ENCODE measurements at places on chromosomes 11 and 22.

DNA sequence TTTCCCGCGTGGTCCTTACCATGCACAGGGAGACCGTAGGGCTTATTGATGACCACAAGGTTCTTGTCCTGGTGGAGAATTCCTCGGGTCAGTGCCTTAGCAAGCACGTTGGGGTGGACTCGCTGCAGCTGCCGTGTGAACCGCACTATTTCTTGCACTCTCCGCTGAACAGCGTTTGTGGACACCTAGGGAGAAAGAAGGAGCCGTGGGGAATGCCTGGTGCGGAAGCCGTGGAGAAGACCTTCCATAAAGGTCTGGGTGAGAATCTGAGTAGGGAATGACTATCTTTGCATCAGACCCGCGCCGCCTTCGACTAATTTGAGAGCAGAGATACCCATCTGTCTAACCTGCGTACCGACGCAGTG is 597 bp downstream of the RPUSD4 start:
- no peak for DNase-seq

DNA sequence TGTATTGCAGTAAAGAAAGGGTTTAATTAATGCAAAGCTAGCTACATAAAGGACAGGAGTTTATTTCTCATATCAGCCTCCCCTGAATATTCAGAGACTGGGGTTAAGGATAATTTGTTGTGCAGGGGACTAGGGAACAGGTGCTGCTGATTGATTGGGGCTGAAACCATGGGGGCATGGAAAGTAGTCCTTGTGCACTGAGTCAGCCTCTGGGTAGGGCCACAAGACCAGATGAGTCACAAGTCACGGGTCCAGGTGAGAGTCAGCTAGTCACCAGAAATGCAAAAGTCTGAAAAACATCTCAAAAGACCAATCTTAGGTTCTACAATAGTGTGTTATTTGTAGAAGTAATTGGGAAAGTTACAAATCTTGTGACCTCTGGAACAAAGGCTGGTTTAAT is 32.9 kb upstream of the SYT13 start:
- no peak for DNase-seq

GRCh38 chr11:97617031-97617430 is 1227.2 kb downstream of the JRKL start:
- no peak for DNase-seq

DNA sequence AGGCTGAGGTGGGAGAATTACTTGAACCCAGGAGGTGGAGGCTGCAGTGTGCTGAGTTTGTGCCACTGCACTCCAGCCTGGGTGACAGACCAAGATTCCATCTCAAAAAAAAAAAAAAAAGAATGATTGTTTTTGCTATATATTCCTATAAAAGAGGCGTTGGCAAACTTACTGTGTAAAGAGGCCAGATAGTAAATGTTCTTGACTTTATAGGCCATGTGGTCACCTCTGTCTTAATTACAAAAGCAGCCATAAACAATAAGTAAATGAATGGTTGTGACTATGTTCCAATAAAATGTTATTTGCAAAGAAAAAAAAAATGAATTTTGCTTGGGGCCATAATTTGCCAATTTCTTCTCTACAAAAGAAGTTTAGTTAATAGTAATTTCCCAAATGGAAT is 12.3 kb downstream of the ATM start:
- no peak for DNase-seq

- DNase-seq, result no peak
These were observed 36.3 kb downstream of the SLC5A1 start for GRCh38 chr22:32079130-32080089.

- DNase-seq, result no peak
These were observed 121.0 kb downstream of the GRIK4 start for GRCh38 chr11:120632579-120632978.

GRCh38 chr11:128905345-128906184 is 14.4 kb downstream of the KCNJ5 start:
- peak; percentile 75 for DNase-seq

DNA sequence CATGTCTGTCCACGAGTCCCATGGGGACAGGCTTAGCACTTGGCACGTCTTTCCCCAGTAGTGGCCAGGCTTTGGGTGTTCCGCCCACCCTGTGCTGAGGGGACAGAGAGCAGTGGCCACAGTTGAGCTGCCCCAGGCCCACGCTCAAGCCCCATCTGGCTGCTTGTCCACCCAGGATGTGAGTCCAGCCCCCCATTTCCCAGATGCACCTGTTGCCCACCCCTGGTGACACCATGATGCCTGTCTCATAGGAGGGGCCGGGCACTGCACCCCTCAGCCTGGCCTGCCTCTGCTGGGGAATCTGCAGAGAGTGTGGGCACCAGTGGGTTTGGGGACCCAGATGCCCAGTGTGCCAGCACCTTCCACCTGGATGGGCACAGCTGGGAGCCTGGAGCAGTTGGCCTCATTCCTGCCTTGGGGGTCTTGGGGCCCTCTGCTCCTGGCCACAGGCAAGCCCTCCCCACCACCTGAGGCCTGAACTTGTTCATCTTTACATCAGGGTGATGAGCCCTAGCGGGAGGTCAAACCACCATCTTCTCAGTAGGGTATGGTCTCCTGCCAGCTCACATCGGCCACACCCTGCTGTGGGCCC is 5.7 kb downstream of the SIGIRR start:
- no peak for DNase-seq

DNA sequence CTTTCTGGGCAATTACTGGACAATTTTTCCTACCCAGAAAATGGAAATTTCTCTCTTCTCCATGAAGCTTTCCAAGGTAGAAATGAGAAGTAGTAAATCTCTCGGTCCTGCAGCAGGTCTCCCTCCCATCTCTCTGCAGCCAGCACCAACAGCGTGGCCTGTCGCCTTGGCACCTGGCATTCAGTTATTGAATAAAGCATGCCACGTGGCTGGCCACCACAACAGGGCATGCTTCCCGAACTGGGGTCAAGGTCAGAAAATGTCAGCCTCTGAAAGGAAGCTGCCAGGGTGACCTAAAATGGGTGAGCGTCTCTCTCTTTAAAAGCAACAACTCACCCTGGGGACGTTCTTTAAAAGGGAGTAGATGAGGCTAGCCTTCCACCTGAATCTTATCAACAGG is 14.0 kb downstream of the CACNG2 start:
- DNase-seq, result no peak

DNA sequence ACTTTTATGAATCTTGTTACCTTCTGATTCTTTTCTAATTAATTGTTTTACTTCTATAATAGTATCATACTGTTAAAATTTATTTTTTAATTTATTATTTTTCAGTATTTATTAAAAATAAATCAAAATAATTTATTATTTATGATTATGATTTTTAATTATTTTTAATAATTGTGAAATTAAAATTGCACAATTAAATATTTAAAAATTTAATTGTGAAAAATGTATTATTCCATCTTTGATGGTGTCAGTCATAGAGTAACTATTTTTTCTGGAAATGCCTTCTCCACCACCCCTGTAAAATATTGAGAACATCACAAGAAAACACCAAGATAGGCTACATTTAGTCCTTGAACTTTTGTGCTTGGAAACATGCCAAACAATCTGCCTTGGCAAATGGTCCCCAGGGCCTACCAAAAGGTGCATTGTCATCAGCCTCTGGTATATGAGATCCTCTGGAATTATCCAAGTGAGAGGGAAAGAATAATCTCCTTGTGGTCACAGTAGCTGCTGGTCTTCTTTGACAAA is at the start of gene OR8H2:
Gene OR8H2 (plus strand): TSS at position 478 of the 528 bp plus-strand sequence. CDS start 1,356 bp downstream, outside the sequence.
- DNase-seq, result no peak

- no peak for DNase-seq
These were observed 20.9 kb downstream of the TMPRSS13 start for GRCh38 chr11:117908109-117908895.

GRCh38 chr11:47852053-47852452 is 3.9 kb upstream of the NUP160 start:
- DNase-seq, result no peak

DNA sequence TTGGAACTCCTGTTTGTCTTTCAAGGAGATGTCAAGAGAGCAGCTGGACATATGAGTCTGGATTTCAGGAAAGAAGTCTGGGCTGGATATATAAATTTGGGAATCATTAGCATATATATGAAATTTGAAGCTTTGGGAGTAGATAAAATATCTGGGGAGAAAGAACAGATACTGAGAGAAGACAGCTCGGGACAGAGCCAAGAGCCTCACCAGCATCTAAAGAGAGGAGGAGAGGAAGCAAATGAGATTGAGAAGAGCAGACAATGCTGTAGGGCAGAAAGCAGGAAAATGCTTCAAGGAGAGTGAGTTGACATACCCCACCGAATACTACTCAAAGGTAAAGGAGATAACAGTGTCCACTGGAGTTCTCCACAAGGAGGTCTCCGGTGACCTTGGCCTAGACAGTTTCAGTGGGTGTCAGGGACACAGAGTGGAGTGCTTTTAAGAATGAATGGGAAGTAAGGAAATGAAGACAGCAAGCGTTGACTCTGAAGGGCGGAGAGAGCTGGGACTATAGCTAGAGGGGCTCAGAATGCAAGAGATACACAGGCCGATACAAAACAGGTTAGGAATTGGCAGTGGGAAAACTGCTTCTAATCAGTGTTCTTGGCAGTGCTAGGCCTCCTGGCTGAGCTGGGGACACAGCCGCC is 862 bp downstream of the APBB1 start:
- no peak for DNase-seq

DNA sequence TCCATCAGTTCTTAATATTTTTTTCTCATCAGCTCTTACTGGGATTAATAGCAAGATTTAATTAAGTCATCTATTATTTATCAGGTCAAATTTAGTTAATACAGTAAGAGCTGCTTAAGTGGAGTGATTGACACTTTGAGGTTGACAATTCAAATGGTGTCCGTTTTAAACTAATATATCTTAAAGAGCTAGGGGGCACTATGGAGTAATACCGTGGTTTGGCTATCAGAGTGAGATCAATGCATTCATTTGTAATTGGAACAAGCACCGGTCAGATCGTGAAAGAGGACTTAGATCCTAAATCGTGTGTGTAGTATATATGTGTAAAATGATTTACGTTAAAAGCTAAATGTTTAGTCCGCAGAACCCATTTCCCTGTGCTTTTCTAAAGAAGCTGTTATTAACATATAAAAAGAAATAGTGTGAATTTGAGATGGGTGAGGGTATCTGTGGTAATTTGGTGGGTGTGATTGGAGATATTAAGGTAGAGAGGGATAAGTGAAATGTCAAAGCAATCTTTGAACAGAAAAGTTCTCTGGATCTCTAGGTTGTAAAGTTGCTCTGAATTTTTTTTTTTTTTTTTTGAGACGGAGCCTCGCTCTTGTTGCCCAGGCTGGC is 2.3 kb downstream of the SIK2 start:
- DNase-seq, result peak; percentile 68

DNA sequence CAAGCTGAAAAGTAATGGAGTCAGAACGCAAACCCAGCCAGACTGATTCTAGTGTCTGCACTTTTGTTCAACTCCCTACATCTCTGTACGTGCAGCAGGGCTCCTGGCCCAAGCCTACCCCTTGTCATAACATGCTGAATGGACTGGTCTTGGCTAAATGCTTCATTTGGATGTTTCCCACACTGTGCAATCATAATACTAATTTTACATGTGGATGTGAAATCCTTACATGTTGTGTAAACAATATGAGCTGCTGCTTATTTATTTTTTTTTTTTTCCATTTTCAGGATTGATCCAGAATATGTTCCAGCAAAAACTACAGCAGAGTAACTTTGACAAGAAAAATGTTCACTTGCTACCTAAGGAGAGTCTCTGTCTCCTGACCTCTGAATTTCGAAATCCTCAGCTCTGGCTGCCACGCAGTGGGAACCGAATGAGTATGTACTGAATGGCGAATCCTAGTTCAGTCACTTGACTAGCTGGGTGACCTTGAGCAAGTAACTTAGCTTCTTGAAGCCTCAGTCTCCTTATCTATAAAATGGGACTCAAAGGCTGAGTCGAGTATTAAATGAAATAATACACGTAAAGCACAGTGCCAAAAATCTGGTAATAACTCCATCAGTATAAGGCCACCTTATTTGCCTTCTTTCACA is 133.4 kb downstream of the EHF start:
- no peak for DNase-seq

DNA sequence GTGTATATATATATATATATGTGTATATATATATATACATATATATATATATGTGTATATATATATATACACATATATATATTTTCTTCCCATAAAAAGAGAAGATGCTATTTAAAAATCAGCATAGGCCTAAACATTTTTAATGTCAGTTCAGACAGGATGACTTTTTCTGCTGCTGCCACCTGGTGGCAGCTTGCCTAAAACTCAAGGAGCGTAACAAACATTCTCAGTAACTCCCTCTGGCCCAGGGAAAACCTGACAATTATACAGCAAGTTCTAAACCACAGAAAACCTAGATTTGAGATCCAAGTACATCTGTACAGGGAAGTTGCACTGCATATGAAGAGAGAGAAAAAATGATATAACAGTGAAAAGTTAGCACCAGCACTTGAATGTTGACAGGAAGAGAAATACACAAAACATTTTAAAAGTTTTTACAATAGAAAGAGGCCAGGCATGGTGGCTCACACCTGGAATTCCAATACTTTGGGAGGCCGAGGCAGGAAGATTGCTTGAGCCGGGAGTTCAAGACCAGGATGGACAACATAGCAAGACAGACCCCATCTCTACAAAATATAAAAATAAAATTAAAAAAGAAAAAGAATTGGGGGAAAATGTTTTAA is 16.6 kb downstream of the OR8A1 start:
- DNase-seq, result peak; percentile 81

DNA sequence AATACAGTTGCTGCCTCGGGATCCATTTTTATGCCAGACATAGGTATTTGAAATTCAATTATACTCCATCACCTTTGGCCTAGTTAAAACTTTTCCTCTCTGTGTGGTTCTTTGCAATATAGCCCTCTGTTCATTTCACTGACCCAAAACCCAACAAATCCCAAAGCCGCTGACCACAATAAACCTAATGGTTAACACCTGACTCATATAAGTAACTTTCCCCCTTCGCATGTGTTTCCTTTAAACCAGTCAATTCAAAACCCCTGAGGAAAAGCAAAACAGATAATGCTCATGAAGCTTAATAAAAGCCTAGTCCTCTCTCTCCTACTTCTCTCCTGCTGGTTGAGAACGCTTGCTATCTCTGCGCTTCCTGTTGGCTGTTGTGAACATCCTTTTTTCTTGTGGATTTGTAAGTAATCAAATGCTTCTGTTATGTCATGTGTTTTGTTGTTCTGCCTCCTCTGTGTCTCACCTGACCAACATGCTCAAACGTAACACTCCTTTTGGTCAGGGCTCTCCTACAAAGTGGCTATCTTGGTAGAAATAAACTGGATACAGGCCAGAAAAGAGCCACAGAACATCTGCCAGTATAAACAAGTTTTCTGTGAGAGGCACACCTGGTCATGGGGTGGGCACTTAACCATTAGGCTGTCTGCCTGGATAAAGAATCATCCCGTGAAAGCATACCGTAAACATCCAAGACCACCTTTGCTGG is 652.6 kb downstream of the METTL15 start:
- DNase-seq, result no peak

GRCh38 chr11:114295676-114296604 is at the start of gene NNMT:
TSS of gene NNMT (plus strand) at chr11:114296399. CDS start at chr11:114296557, 158 bp downstream.
- no peak for DNase-seq

GRCh38 chr11:118152552-118153471 is at the start of gene SCN4B:
TSS of gene SCN4B (minus strand) at chr11:118152823. CDS start at chr11:118152673, 150 bp downstream.
- peak; percentile 78 for DNase-seq

DNA sequence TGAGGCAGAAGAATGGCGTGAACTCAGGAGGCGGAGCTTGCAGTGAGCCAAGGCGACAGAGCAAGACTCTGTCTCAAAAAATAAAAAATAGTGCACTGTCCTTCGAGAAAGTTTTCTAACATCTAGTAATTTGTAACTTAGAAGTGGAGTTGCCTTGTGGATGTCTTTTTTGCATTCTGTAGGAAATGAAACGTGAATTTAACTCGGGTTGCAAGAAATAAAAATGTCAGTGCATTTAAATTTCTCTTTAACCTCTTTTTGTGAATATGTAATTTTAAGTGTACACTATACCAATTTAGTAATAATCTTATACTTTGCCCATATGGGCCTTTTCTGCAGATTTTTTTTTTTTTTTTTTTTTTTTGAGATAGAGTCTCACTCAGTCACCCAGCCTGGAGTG is 26.2 kb upstream of the CRKL start:
- DNase-seq, result no peak
